ENCODE measurements at places on chromosomes 11 and 22. TPM values are rescaled to one million over a fixed set of nuclear protein-coding genes. Genes with fewer than 3 reads are reported as not detected.
A peak's percentile ranks its signal among the peaks of the same experiment; 100 is the strongest.

DNA sequence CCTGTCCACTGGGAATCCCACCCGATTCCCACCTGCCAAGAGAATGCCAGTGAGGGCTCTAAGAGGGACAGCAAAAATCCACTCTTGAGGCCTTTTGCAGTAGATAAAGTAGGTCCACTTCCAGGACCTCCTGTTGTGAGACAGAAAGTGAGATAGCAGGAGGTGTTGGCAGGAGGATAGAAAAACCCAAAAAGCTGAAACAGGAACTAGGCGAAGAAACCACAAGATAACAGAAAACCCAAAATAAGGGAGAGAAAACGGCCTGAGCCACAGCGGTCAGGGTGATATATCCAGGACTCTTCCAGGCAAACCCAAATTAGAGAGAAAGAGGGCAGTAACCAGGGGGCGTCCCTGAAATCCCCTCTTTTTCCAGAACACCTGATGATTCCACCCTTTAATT, 79.7 kb upstream of the LINC01488 start:
- no peak for DNase-seq

FGF4 gene
- total RNA-seq = not detected

DNA sequence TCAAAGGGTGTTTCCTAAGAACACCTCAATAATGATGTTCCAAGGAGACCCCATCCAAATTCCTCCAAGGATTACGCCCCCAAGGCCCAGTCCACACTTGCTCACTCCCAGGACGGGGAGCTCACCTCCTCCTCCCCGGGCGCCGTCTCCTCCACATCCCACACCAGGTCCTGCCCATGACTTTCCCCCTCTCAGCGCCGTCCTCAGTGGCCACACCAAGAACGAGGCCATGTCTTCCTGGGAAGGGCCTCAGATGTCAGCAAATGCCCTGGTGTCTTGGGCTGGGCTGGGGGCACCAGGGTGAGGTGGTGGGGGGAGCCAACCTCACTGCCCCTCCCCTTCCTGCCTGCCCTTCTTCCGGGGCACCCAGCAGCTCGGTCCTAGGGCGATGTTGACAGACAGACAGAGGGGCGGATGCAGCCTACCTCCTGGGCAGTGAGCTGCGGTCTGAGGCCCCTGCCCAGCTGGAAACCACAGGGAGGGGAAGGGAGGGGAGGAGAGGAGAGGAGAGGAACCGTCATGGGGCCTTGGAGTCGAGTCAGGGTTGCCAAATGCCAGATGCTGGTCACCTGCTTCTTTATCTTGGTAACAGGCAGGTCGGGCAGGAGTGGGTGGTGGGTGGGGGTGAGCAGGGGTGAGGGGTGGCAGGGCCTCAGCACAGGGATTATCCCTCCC, at the start of the genes C11orf21 and TSPAN32:
Gene C11orf21 (minus strand): TSS at position 288 of the 675 bp plus-strand sequence. CDS start 110 bp downstream, at position 178.
Gene TSPAN32 (plus strand): TSS at position 383 of the 675 bp plus-strand sequence. CDS start 137 bp downstream, at position 520.
- no peak for DNase-seq

DNA sequence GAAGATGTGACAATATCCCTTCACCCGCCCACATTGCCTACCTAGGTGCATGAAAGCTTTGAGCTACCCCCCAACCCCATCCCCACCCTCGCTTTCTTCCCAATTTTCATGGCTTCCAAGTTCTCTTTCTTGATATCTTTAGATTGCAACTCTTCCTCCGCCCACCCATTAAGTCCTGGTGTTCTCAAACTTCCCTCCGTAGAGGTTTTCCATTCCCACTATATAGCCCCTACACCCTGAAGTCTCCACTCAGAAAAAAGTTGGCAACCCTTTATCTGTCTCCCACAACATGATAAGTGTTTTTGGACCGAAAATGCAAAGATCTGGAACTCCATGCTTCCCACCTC, 572 bp downstream of the ZNF70 start:
- DNase-seq = no peak

PNPLA5 gene
- total RNA-seq = 2.3 TPM

GRCh38 chr11:78074756-78075155, 4.9 kb downstream of the NDUFC2 start:
- no peak for DNase-seq

DNA sequence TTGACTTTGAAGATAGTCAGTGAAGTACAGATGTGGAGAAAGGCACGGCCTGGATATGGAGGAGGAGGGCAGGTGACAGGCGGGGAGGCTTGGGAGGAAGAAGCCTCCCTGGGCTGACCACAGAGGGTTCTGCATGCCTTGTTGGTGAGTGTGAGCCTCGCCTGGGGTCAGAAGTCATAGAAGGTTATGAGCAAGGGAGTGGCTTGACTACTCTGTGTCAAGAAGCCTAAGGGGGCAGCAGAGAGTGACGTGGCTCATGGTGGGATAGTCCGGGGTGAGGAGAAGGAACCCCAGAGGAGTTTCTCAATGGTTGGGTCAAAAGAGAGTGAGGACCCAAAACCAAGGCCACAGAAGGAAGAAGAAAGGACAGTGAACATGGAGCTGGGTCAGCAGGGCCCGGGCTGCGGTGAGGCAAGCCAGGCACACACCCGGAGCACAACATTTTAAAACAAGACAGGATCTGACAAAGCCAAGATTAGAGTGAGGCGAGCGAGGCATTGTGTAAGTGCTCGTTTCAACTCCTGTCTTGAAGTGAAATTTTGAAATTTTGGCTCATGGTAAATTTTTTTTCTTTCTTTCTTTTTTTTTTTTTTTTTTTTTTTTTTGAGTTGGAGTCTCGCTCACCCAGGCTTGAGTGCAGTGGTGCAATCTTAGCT, 31.9 kb downstream of the PDGFB start:
- DNase-seq = no peak

OR8G1 gene
- total RNA-seq = not detected

OVOL1 gene
- 23.3 TPM for total RNA-seq

OR6A2 gene
- 0.20 TPM for total RNA-seq

GRCh38 chr11:115409691-115410220, 94.5 kb downstream of the CADM1 start:
- peak; percentile 66 for DNase-seq

- no peak for DNase-seq
These were observed 120.9 kb downstream of the SWAP70 start for GRCh38 chr11:9784602-9785315.

- DNase-seq = no peak
These were observed 7.6 kb downstream of the OR56A1 start for GRCh38 chr11:6022956-6023355.

AIFM3 gene
- total RNA-seq = 0.20 TPM

All from skin of body (tissue), 3 donors.